Frontal cortex (tissue), 4 donors: ENCODE measurements at places on chromosomes 4 and X.

GRCh38 chr4:187027272-187027671 is 303.6 kb upstream of the FAT1 start:
- DNase-seq = no peak

GRCh38 chr4:123167931-123168330 is 228.7 kb upstream of the SPRY1 start:
- DNase-seq = no peak

DNA sequence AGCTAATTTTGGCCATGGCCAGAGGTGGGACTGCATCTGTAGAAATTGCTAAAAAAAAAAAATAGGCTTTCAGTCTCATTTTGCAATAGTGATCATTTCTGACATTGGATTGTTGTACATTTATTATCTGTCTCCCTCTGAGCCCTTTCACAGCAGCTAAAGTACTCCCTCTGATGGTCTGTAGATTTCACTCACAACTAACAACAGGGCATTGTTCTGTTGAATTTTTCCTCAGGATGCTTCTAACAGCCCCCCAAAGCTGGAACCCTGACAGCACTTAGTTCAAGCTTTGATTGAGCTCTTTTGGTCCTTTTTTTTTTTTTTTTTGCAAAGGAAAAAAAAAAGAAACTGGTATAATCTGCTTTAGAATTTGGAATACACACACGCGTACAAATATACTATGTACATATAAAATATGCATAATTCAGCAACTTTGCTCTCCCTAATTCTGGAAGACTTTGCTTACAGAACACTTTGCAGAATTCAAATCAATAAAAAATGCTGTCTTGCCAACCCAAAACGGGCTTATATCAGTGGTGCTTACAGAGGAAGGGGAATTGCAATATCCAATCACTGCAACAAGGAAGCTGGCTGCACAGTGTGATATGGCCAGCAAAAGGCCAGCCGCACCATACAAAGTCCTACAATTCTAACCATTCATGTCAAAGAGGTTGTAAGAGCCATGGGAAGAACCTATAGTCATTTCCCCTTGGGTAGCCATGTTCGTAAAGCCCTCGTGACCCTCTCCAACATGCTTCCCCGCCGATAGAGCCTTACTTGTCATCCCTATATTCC is 406.4 kb downstream of the SMARCA1 start:
- no peak for DNase-seq

GRCh38 chrX:132958091-132958703 is at the start of gene HS6ST2:
Gene HS6ST2 (minus strand): TSS chrX:132958629.
- no peak for DNase-seq

- DNase-seq = no peak
Observed at GRCh38 chr4:107714256-107714655, 5.8 kb downstream of the PAPSS1 start.

DNA sequence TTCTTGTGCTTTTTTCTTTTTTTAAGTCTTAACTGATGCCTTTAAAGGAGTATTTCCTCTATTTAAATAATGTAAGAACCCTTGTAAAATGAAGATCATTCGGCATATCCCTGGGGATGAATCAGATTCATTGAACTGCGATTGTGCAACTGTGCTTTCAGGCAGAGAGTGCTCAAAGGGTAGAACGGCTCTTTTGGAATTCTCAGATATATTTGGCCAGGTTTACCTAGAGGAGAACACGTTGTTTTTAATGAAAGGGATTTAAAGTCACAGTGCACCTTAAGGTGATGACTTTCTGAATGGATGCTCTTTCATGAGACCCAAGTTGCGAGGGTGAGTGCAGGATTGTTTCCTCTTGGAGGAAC is 51.6 kb upstream of the ELOVL6 start:
- DNase-seq = no peak

GRCh38 chr4:123096038-123096437 is 173.6 kb upstream of the NUDT6 start:
- DNase-seq = no peak

DNA sequence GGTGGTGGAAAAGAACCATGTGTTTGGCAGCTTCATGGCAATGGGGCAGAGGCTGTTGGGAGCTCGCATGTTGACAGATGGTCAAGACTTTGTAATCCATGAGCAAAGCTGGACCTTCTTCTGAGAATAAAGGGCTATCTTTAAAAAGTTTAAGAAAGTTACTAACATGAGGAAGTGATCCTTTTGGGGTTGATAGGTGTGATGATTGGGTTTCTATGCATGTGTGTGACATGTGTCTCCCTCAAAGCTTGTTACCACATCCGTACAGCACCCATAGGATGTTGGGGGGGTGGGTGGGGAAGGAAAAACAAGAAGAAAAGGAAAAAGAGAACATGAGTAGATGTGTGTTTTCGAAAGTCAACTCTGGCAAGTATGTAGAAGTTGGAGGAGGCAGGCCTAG is 123.0 kb upstream of the TLR3 start:
- DNase-seq = no peak

DNA sequence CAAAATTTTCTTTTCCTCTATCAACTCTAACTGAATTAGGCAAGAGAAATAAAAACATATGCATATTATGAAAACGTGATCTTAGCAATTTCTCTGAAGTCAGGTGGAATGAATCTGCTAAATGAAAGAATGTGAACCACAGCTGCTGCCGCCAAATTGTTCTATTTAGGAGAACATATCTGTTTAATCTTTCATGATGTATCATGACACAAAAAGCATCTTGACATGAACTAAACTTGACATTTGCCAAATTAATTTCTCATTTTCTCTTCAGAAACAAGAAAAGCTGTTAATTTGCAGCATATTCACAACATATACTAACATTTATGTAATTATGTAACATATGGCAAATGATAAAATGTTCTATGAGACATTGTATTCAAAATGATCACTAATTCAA is 1237.9 kb downstream of the TECRL start:
- DNase-seq = no peak

DNA sequence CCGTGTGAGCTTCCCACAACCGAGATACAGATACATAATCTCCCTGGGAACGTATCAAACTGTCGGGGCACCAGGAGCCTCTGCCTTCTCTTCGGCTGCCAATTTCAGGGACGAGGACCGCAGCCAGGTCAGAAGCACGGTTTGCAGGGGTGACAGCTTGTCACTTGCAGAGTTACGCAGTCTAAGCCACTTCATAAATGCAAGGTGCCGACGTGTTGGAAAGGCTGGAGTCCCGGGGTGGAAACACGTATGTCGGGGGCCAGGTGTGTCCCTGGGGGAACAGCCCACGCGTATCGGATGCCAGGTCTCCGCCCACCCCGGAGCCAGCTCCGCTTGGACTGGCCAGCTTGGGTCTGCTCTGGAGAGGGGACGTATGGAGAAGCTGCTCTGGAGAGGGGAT is 76.3 kb upstream of the SHOX start:
- DNase-seq = no peak

DNA sequence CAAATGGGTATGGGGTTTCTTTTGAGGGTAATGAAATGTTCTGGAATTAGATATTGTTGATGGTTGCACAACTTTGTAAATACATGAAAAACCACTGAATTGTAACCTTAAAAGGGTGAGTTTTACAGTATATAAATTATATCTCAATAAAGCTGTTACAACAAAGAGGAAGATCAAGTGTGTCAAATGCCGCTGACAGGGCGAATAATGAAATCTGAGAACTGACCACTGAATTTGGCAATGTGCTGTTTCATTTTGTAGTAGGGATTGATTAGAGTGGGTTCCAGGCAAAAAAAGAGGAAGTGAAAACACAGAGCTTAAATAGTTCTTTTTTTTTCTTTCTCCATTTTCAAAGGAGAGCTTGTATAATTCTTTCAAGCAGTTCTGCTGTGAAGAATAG is 161.1 kb upstream of the NAP1L5 start:
- no peak for DNase-seq

GRCh38 chr4:123950530-123950929 is 553.9 kb downstream of the SPRY1 start:
- DNase-seq = no peak

DNA sequence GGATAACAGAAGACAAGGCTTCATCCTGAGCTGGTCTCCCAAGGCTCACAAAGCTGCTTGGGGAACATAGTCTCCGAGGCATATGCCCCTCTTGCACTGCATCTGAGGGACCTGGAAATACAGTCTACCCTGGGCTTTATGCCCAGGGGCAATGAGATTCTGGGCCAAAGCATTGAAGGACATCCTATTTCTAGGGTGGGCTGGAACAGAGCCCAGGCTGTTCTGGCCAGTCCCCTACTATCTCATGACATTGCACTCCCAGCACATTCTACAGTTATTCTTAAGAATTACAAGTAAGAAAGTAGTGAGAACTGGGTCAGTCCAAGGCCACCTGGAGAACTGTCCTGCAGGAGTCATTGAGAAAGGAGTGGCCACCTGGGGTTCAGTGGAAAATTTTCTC is 107.6 kb downstream of the USP46 start:
- no peak for DNase-seq

DNA sequence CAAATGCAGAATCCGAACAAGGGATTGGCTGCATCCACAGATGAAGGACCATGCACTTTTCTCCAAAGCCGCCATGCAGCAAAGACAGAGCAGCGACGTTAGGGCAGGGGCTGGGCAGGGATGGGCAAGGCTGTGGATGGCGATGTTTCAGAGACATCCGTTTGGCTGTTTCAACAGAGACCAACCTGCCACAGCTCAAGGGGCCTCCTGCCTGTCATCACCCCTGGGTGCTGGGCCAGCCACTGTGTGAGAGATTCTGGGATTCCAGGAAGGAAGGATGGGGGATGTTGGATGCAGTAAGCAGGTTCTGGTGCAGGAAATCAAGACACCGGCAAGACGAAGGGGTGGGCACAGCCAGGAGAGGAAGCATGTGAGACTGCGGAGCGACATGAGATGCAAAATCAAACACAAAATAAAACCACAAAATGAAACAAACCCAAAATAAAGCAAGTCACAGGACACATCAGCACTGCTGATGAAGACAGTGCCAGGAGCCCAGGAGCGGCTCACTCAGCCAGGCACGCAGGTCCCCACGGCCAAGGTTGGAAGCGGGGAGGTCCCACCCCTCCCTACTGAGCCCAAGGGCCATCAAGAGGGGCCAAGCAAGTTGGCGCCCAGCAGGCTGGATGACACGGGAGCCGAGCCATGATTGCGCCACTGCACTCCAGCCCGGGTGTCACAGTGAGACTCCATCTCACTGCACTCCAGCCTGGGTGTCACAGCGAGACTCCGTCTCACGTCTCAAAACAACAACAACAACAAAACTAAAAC is 68.1 kb downstream of the FAM53A start:
- no peak for DNase-seq

GRCh38 chr4:73436674-73437557 is 895 bp downstream of the AFP start:
- no peak for DNase-seq

- DNase-seq = no peak
Observed at GRCh38 chr4:87243426-87244053, 23.1 kb upstream of the KLHL8 start.

- no peak for DNase-seq
Observed at GRCh38 chr4:15420642-15421041, 7.2 kb upstream of the C1QTNF7 start.

GRCh38 chr4:90842960-90843359 is 715.8 kb downstream of the CCSER1 start:
- no peak for DNase-seq

DNA sequence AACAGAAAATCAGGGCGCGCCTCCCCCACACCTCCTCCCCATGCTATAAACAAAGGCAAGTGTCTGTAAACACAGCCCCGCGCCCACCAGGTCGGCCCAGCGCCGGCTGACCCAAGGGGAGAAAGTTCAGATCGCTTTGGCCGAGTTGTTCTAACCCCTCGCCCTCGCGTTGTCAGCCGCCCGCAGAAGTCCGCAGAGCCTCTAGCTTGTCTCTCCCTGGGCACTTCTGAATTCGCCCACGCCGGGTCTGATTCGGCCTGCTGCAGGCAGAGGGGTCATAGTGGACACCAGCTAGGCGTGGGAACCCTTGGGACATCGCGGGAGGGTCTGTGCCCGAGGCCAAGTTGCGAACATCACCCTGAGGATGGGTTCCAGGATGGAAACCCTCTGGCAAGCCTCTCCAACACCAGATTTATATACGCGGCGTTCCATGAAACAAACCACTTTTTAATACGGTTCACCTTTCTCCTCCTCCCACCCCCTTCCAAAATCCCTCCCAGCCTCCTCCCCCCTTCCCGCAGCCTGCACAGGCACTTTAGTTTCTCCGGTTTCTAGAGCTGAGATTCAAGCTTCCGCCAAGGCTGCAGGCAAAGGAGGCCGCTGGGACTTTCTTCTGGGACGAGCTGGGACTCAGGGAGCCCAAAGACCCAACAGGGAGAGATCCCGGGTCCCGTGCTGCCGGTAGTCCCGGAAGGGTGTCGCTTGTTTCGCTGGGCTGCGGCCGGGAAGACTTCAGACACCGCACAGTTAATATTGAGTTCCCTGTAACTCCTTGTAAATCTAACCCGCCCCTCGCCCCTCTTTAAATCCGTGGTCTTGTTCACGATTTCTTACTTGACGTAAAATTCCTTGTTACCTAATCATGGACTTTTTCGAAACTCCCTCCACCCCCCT is 4.7 kb downstream of the HAND2 start:
- no peak for DNase-seq

DNA sequence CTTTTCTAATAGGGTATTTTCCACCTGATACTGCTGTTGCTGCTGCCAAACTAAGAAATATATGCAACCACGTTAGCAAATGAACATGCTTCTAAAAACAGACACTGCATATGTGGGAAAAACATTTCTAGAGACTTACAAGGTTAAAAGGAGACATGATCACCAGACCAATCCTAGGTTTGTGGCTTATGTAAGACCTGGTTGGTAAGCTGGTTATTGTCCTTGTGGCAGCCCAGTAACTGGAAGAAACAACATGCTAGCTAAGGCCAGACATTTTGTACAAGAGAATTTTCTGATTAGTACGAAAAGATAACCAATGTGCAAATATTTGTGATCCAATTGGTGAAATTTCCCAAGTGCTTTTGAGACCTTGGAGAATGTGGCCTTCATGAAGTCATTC is 112.0 kb downstream of the AFF2 start:
- no peak for DNase-seq

DNA sequence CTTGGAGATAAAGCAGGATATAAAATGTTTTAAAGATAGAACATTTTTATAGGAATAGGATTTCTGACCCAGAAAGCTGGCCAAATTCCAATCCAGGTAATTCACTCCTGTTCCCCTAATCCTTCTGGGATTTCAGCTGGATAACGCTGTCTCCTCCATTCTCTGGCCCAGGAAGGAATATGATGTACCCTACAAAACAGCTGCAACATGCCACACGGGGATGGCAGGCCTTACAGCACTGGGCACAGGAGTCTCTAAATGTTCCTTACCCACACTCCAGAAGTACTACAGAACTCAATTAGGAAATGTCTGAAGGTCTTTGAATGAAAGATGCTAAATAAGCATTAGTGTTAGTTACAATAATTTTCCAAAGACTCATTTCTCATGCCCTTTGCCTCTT is 15.8 kb downstream of the CAMK2D start:
- DNase-seq = no peak

- no peak for DNase-seq
Observed at GRCh38 chrX:16604337-16604736, 45.6 kb upstream of the S100G start.

- no peak for DNase-seq
Observed at GRCh38 chr4:174172274-174172673, 111.2 kb downstream of the FBXO8 start.

GRCh38 chrX:39211501-39211900 is 410.2 kb downstream of the MID1IP1 start:
- no peak for DNase-seq

GRCh38 chrX:32170481-32170880 is 1040.9 kb downstream of the DMD start:
- DNase-seq = no peak

GRCh38 chr4:20432088-20432487 is 180.4 kb downstream of the SLIT2 start:
- no peak for DNase-seq

GRCh38 chrX:18424482-18425198 is 768 bp upstream of the CDKL5 start:
- no peak for DNase-seq

- no peak for DNase-seq
Observed at GRCh38 chr4:46931981-46932380, 22.9 kb upstream of the COX7B2 start.
